Stimulated activated CD8-positive, alpha-beta memory T cell treated with anti-CD3 and anti-CD28 coated beads, Interleukin-4, amount 100 ng/mL, for 4 hours (primary cell): ENCODE measurements at places on chromosomes 12 and 14.

GRCh38 chr12:64801381-64801780 lies 23.1 kb upstream of the TBC1D30 start:
- DNase-seq: no peak

DNA sequence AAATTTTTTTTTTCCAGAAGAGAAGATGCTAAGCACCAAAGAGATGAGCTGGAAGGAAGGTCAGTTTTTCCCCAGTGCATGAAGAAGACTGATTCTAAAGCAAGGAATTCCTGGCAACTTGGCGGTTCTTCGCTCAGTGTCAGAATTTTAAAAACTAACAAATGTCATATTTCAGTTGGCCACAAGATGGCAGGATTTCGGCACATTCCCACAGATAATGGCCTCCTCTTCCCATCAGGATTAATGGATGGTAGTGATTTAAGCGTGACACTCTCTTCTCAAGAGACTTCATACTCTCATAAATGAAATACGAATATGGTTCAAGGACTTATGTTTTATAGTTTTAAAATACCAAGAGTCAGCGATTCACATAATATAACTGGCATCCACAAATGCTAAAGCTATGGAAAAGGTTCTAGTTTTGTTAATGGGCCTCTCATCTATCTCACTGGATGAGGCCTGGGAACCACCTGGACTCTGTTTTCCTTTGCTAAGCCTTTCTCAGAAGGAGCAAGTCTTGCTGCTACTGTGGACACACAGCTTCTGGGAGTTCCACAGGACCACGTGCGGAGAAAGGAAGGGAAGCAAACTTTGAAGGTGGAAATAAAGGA lies 46.1 kb upstream of the PTPRO start:
- no peak for DNase-seq

GRCh38 chr12:113103756-113104450 lies 31.7 kb downstream of the RASAL1 start:
- no peak for DNase-seq

DNA sequence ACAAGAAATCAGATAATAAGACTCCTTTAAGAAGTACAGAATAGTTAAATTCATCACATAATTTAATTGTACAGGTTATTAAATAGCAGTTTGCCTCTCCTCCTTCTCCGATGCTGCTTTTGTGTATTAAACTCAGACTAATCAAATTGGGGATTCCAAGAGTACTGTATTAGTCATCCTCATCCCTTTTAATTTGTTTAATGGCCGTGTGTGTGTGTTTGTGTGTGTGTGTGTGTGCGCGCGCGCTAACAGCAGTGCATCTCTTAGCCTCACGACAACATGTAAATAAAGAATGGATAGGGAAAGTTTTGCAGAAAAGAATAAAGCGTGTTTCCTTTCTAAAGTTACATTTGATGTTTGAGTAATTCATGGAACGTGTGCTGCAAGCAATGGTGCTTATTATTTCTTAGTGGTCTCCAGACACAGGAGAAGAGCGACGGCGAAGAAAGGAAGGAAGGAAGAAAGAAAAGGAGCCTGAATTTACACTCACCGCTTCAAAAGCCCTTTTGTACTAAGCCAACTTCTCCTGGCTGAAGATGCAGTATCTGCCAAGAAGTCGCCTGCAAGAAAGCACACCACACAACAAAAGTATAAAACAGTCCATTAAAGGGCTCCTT lies 220.3 kb downstream of the ASCL1 start:
- no peak for DNase-seq

- peak; percentile 23 for DNase-seq
These were observed 231.4 kb downstream of the PCNX1 start for GRCh38 chr14:71138448-71139293.

- DNase-seq: no peak
These were observed 3.0 kb downstream of the TRMT5 start for GRCh38 chr14:60977847-60978246.

- no peak for DNase-seq
These were observed 89.3 kb downstream of the ADAMTS20 start for GRCh38 chr12:43462741-43463140.

DNA sequence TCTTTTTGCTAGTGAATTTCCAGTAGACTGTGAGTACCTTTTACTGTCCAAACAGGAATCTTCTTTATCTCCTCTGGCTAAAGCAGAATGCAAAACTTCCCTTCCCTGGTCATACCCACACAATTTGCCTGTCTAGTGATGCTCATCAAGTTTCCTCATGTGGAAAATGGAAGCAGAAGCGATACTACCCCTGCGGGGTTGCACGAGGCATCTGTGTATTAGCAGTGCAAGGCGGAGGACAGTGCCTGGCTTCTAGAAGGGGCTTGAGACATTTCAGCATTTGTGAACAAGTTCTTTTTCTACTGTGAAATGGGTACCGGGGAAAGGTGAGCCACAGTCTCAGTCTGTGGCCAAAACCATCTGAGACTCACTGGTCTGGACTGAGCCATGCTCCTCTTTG lies 340.9 kb downstream of the AACS start:
- no peak for DNase-seq

GRCh38 chr14:38554026-38554425 lies 298.1 kb upstream of the CLEC14A start:
- DNase-seq: no peak

- no peak for DNase-seq
These were observed 2.7 kb downstream of the SHMT2 start for GRCh38 chr12:57232156-57232756.
